Activated CD4-positive, alpha-beta T cell treated with anti-CD3 and anti-CD28 coated beads, Interleukin-2, amount 50 U/mL, for 24 hours (primary cell): ENCODE measurements at places on chromosomes 16 and 17.

DNA sequence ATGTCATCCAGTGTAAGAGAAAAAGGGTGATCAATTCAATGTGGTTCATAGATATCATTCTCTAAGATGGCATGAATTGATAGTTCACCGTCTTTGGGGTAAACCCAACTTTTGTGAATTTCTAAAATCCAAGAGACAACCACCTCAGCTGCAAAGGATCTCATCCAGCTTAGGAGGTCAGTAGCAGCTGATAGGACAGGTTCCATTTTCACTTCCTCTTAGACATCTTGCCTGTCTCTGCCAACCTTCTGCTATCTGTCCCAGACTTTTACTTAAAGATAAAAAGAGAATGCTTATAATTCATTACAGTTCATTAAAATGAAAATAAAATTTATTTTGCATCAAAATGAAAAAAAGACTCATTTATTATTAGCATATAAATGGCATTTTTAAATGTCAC, 468.2 kb downstream of the XYLT1 start:
- no peak for DNase-seq

DNA sequence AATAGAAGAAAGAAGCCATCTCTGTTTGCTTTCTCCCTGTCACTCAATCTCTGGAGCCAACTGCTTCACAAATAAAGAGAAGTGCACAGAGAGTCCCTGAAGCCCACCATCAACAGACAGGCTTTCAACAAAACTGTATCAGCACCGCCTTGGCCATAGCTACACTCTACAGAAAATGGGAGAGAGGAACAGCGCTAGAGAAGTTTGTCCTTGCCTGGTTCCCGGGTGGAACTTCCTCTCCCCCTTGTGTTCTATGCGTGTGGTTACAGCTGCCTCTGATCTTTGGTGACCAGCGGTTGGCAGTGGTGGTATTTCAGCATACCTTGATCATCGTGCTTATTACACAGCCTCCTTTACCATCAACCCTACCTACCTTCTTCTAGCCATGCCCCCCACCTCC, 91.4 kb upstream of the CCL2 start:
- no peak for DNase-seq

- DNase-seq: peak; percentile 23
Measured at GRCh38 chr16:67246756-67247191, 507 bp downstream of the FHOD1 start.

DNA sequence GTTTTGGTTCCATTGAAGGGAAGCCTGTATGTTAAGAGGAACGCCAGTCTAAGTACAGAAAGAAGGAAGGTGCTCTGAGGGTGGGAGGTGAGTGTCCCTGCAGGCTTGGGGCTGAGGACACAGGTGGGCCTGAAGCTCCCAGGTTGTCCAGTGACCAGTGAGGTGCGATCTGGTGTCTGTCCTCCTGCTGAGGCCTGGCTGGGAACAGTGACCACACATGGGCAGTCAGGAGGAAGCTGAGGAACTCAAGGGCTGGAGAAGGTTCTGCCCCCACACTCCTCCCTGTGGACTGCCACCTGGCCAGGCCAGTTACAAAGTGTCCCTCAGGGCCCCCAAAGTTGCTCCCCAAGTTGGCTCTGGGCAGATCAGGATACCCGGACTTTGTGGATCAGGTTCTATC, 102.1 kb downstream of the N4BP1 start:
- DNase-seq: no peak

- DNase-seq: no peak
Measured at GRCh38 chr16:11500700-11501346, 85.9 kb downstream of the LITAF start.

GRCh38 chr16:58459344-58460218, 40.4 kb upstream of the NDRG4 start:
- no peak for DNase-seq

- DNase-seq: no peak
Measured at GRCh38 chr16:67530013-67530939, 1.6 kb downstream of the RIPOR1 start.

GRCh38 chr17:43579566-43580140, 33.5 kb upstream of the ETV4 start:
- DNase-seq: no peak

GRCh38 chr17:58005031-58005727, 1.9 kb downstream of the SRSF1 start:
- no peak for DNase-seq

GRCh38 chr17:57138956-57139576, 54.0 kb downstream of the AKAP1 start:
- no peak for DNase-seq

DNA sequence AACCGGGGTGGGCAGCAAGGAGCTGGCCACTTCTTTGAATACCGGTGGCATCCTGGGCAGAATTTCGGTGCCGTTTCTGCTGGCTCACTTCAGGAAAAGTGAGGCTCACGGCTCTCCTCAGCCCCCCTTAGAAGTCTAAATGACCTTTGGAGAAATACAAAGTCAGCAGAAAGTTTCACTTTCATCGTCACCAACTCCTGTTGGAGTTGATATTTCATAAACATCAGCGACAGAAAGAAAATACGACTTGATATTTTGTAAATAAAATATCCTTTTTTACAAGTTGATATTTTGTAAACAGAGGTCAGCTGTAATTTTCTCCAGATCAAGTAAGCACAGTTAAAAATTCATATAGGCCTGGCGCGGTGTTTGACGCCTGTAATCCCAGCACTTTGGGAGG, 781 bp downstream of the ZNF75A start:
- no peak for DNase-seq

DNA sequence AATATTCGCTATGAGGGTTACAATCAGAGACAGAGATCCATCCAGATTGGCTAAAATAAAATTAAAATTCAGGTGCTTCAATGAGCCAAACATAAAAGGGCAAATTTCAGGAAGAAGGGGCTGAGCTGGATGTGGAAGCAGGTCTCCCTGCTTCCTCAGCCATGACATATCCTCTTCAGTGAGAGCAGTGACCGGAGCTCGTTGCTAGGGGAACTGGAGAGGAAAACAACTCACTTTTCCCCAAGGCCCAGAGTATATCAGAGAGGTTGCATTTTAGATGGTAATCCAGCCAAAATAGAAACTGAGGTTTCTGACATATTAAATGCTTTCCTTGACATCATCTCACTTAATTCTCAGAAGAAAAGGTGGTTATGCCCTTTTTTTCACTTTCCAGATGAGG, 503.5 kb downstream of the HS3ST4 start:
- DNase-seq: no peak

GRCh38 chr16:87263418-87264052, 53.7 kb downstream of the C16orf95 start:
- DNase-seq: no peak

GRCh38 chr17:8392674-8393469, 4.8 kb downstream of the RNF222 start:
- no peak for DNase-seq

DNA sequence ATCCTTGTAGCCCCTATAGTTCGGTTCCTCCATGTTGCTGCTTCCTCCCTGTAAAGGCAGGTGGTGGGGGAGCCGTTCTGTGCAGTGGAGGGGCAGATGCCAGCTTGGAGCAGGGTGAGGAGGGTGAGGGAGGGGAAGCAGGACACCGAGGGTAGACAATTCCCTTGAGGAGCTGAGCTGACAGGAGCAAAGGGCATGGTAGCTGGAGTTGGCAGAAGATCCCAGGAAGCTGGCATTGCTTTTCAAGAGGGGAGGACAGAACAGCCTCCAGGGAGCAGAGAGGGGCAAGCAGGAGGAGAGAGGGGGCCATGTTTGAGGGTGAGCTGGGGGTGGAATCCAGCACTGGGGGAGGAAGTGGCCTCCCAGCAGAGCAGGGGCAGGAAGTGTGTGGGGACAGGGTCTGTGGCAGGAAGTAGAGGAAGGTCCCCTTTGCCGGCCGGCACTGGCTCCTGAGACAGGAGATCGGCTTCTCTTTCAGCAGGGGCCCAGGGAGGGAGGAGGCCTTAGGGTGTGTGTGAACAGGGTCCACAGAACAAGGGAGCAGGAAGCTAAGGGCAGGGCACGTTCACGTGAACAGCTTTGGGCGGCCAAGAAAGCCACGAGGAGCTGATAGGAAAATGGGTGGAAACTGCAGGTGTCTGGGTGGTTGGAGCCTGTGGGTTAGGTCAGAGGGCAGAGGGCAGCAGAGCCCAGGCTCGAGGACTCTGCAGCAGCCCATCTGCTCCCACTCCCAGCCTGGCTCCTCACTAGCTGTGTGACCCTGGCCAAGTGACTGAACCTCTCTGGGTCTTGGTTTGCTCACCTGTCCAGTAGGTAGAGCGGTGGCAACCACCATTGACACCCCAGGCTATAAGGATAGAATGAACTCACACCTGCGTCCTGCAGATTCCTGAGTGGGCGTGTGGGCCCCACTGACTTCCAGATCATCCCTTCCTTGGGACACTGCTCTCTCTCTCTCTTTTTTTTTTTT, 17.5 kb upstream of the SPNS2 start:
- peak; percentile 26 for DNase-seq

- no peak for DNase-seq
Measured at GRCh38 chr17:16934133-16934795, 37.7 kb downstream of the TNFRSF13B start.

DNA sequence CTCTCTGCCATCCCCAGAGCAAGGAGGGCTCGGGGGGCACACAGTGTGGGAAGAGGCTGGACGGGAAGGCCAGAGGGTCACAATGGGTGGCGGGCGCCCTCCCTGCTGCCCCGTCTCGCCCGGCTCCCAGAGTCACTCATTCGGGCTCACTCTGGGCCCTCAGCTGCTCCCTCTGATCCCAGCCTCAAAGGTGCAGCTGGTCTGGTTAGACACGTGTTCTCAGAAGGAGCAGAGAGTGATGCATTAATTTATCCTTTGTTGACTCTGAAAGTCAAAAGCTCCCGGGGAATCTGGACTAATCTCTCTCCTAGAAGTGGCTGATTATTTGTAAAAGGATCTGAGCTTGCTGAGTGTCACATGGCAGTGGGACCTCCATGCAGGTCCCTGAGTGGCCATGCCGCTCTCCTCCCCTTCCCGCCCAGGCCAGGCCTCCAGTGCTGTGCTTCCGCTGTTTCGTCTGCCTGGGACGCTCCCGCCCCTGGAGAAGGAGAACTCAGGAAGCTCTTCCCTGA, 87.5 kb downstream of the SEC14L1 start:
- no peak for DNase-seq

GRCh38 chr16:80084163-80084562, 456.6 kb upstream of the DYNLRB2 start:
- DNase-seq: no peak

- no peak for DNase-seq
Measured at GRCh38 chr17:79207960-79208359, 133.3 kb downstream of the ENGASE start.

- peak; percentile 47 for DNase-seq
Measured at GRCh38 chr17:48636177-48637018, 10.2 kb upstream of the HOXB9 start.

DNA sequence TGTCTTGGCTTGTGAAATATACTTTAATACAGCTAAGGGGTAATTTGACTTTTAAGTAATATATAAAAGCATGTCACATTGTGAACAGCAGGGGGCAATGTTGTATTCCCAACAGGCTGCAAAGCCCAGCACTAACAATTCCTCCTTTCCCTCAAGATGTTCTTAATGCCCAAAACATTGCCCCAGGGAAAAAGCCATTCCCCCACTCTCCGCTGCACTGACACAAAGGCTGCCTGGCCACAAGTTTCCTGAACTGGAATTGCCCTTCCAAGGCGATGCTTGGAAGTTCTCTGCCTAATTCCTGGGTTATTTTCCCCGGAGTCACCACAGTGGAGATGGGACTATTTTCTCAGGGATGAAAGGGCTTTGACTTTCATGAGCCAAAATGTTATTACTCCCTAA, 27.2 kb downstream of the CLEC16A start:
- DNase-seq: peak; percentile 56

DNA sequence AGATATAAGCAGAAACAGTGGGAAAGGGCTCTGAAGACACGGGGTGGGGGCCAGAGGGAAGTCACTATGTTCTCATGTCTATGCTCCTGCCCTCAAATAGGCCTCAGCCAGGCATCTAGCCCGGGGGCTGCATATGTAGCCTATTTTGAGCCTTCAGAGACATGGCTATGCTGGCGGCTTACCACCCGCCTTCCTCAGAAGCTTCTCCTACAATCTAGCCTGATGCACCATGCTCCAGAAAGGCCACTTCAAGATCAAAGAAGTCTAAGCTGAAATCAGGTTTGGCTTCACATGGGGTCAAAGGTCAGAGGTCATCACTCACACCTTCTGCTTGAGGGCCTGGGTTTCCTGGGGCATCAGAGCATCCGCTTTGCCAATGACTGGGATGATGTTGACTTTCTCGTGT, 1.6 kb downstream of the SEPTIN1 start:
- DNase-seq: no peak

DNA sequence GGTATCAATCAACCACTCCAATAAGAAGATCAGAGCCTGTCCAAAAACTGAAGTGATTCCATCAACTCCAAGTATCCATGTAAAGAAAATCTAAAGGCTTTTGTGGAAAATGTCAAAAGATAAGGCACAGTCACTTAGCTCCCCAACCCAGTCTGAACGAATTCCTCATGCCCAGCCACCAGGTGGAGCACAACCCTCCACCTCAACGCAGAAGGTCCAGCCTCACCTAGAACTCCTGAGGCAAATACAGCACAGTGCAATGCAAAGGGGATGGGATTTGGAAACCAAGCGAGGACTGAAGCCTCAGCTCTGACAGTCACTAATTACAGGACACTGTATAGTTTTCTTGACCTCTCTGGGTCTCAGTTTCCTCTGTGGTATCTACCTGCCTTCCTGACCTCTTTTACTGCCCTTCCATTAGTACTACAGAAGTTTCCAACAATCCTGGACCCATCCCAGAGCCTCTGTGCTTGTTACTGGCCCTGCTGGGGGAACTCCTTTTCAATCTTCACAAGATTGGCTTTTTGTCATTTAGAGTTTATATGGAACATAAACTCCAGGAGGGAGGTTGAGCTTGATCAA, 2.0 kb downstream of the NCBP3 start:
- peak; percentile 9 for DNase-seq

GRCh38 chr16:67672739-67673662, 6.4 kb downstream of the C16orf86 start:
- DNase-seq: no peak

DNA sequence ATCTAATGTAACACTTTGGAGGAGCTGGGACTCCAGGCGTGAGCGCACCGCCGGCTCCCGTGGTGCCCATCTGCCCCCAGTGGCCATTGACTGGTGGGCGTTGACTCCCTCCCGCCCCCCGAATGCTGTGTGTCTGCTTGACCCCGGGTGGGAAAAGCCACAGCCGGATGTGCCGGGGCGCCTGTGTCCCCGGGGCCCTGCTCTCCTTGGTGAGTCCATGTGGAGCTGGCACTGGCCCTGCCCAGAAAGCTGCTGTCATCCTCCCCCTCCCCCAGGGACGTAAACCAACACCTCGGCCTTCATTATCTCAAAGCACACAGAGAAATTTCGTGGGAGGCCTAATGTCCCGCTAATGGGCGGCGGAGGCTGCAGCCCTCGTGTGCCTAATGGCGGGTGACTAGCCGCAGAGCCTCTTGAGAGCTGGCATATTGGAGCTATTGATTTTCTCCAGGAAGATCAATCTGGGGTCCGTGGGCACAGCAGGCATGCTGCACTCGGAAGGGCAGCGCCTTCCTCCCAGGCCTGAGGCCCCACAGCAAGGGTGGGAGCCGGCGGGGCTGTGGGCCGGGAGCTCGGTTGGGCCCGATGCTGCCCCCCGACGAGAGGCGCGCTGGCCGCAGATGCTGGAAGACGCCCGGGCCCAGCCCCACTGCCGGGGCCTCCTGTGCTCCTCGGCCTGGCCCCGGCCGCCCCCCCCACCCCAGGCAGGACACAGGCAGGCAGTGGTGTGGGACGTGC, 4.0 kb upstream of the PERCC1 start:
- DNase-seq: no peak
